ENCODE measurements at places on chromosomes 5 and 9. TPM values are rescaled to one million over a fixed set of nuclear protein-coding genes. Genes with fewer than 3 reads are reported as not detected.

DNA sequence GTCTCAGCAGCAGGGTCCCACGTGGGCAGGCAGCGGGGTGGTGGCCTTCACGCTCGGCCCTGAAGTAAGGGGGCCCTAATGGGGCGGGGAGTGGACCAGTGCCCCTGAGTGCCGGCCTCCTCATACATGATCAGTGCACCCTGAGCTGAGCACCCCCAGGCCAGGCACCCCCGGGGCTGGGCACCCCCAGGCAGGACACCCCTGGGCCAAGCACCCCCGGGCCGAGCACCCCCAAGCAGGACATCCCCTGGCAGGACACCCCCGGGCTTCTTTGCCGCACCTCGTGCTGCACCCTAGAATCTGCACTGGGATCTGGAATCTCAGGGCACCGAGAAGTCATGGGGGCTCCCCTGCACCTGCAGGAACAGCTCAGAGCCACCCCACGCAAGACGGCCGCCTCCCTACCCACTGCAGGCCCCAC is 51.4 kb downstream of the EXD3 start:
- no peak overlapping the region for H3K27ac ChIP-seq
- no peaks in the 10 kb centered on the region for H3K27me3 ChIP-seq
- H3K4me1 ChIP-seq = no peaks in the 10 kb centered on the region
- no peaks in the 10 kb centered on the region for H3K36me3 ChIP-seq
- no peak overlapping the region for H3K4me3 ChIP-seq
- no peak for DNase-seq

The RMRP gene
- total RNA-seq = 30,969 TPM

The PRUNE2 gene
- total RNA-seq = 0.59 TPM

- peak overlapping the region; percentile 93 for H3K4me3 ChIP-seq
- peaks cover 3% of the 10 kb centered on the region for H3K4me1 ChIP-seq
- H3K27me3 ChIP-seq = no peaks in the 10 kb centered on the region
- H3K36me3 ChIP-seq = peaks cover 2% of the 10 kb centered on the region
- H3K27ac ChIP-seq = peak overlapping the region; percentile 45
These were observed 599 bp upstream of the MOCS2 start for GRCh38 chr5:53110156-53110555.

The MCIDAS gene
- total RNA-seq = 6.4 TPM

DNA sequence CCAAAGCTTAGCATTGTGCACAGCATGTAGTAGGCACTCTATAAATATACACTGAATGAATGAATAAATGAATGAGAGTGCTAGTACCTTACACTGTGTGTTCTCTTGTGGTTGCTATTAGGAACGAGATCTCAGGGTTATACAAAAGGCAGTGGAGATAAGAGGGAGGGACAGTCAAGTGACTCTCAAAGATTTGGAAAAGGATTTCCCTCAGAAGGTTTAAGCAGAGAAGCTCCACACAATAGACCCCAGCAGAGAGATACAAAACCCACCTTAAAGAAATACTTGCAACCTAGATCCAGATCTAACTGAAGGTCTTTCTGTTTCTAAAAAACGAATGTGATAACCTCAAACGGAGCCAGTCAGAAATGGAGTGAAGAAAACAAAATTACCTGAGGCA is 11.8 kb upstream of the EFNA5 start:
- no peak overlapping the region for H3K27ac ChIP-seq
- H3K27me3 ChIP-seq = no peaks in the 10 kb centered on the region
- no peak for DNase-seq
- no peaks in the 10 kb centered on the region for H3K4me1 ChIP-seq

DNA sequence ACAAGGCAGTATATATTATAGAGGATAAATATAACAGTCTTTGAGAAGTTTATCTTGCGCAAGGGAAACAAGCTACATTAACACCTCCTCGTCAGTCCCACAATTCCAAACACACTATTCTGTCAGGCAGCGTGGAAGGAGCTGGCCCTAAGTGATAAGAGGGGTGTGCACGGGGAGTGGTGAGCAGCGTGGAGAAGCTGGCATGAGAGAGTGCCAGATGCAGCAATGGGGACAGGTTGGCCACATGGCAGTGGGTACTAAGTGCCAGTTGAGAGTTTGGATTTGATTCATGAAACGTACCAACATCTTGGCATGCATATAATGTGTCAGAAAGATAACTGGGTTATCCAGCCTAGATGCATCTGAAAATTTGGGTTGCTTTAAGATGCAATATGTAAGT is 460.2 kb downstream of the ICE1 start:
- no peak overlapping the region for H3K27ac ChIP-seq
- no peaks in the 10 kb centered on the region for H3K27me3 ChIP-seq
- no peak for DNase-seq
- no peak overlapping the region for H3K4me3 ChIP-seq

GRCh38 chr5:53877243-53877642 is 316.8 kb downstream of the NDUFS4 start:
- H3K27ac ChIP-seq = no peak overlapping the region
- no peaks in the 10 kb centered on the region for H3K36me3 ChIP-seq
- H3K4me1 ChIP-seq = no peaks in the 10 kb centered on the region

The SEMA4D gene
- total RNA-seq = 32.0 TPM

The ZBTB26 gene
- 5.5 TPM for total RNA-seq

DNA sequence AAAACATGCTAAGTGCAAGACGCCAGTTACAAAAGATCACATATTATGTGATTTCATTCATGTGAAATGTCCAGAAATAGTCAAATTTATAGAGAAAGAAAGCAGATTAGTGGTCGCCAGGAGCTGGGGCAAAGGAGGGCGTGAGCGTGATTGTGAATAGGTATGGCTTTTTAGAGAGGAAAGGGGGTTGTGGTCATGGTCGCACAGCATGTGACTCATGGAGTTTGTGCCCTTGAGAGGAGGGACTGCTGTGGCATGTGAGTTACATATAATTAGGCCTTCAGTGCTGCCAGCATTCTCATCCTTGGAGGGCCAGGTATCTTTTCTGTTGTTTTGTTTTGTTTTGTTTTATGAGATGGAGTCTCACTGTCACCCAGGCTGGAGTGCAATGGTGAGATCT is 21.2 kb upstream of the MARCHF6 start:
- no peak overlapping the region for H3K27ac ChIP-seq
- no peak for DNase-seq
- H3K4me3 ChIP-seq = no peak overlapping the region
- H3K4me1 ChIP-seq = no peaks in the 10 kb centered on the region
- H3K36me3 ChIP-seq = no peaks in the 10 kb centered on the region
- H3K27me3 ChIP-seq = peaks cover 6% of the 10 kb centered on the region

The SHC3 gene
- 0.27 TPM for total RNA-seq

The MARVELD2 gene
- total RNA-seq = 21.6 TPM

- H3K4me3 ChIP-seq = no peak overlapping the region
- H3K27ac ChIP-seq = no peak overlapping the region
- no peaks in the 10 kb centered on the region for H3K36me3 ChIP-seq
- DNase-seq = no peak
These were observed 31.1 kb downstream of the SLC35A4 start for GRCh38 chr5:140595538-140596300.

The INSL6 gene
- total RNA-seq = not detected

GRCh38 chr5:14663734-14664269 is 716 bp upstream of the OTULIN start:
- H3K4me3 ChIP-seq = peak overlapping the region; percentile 80
- DNase-seq = no peak
- no peaks in the 10 kb centered on the region for H3K36me3 ChIP-seq
- H3K4me1 ChIP-seq = peaks cover 12% of the 10 kb centered on the region

- H3K27ac ChIP-seq = peak overlapping the region; percentile 88
- H3K27me3 ChIP-seq = no peaks in the 10 kb centered on the region
- H3K4me3 ChIP-seq = peak overlapping the region; percentile 46
- no peak for DNase-seq
- peaks cover 77% of the 10 kb centered on the region for H3K4me1 ChIP-seq
These were observed 3.1 kb downstream of the CXXC5 start for GRCh38 chr5:139651043-139651834.

The GCNT4 gene
- 0.07 TPM for total RNA-seq

The COL15A1 gene
- total RNA-seq = 0.15 TPM

- H3K4me1 ChIP-seq = peaks cover 8% of the 10 kb centered on the region
- H3K27ac ChIP-seq = no peak overlapping the region
- H3K27me3 ChIP-seq = no peaks in the 10 kb centered on the region
- no peak overlapping the region for H3K4me3 ChIP-seq
- no peak for DNase-seq
These were observed 63.6 kb downstream of the FRMD3 start for GRCh38 chr9:83474631-83475030.

The ADAMTS2 gene
- 3.9 TPM for total RNA-seq

- H3K4me3 ChIP-seq = no peak overlapping the region
- DNase-seq = no peak
- H3K4me1 ChIP-seq = peaks cover 100% of the 10 kb centered on the region
- no peaks in the 10 kb centered on the region for H3K27me3 ChIP-seq
- no peaks in the 10 kb centered on the region for H3K36me3 ChIP-seq
These were observed 8.3 kb upstream of the CXXC5 start for GRCh38 chr5:139639619-139640380.

DNA sequence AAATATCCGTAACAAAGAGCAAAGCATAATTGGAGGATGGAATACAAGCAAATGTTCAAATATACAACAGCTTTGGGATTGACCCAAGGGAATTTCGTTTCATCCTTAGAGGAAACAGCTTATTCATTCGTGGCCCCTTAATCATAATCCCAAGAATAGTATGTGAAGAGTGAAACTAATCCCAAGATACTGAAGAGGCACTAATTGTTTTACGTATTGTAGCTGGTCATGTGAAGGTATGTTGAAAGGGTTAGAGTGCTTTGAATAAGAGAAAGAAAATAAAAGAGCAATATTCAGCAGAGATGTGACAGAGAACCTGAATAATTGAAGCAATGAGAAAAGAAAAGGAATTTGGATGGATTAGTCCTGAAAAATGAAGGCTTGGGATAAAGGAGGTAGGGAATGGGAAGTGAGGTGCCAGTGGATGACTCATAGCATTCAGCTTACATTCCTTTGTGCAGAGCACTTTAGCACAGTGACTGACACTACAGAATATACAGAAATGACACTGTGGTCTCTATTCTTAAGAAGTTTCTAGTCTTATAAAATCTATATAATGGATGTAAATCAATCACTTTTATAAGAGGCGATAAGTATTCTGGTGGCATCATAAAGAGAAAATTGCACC is 221.9 kb downstream of the TLR4 start:
- H3K36me3 ChIP-seq = no peaks in the 10 kb centered on the region
- no peaks in the 10 kb centered on the region for H3K27me3 ChIP-seq
- DNase-seq = no peak
- H3K4me1 ChIP-seq = no peaks in the 10 kb centered on the region
- H3K27ac ChIP-seq = no peak overlapping the region

DNA sequence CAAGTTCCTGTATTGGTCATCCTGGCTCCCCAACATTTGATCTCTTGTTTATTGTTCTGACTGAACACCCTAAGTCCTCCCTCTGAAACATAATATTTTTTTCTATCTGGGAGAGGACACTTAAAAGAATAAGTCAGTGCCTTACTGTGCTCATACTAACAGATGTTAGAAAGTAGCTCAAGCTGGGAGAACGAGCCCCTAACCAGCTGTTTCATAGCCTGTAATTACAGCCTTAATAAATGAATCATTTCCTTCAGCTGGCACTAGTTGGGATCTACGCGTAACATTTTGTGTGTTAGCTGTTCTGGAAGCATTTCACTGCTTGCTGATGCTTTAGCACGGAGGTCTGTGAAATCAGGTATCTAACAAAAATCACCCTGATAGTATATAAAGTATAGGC is 345.9 kb upstream of the RIOK2 start:
- no peak overlapping the region for H3K4me3 ChIP-seq
- no peak for DNase-seq
- H3K27ac ChIP-seq = no peak overlapping the region
- no peaks in the 10 kb centered on the region for H3K4me1 ChIP-seq
- no peaks in the 10 kb centered on the region for H3K27me3 ChIP-seq

The PRELID2 gene
- total RNA-seq = 20.1 TPM

The PCDHA7 gene
- total RNA-seq = not detected

The PCDHGB6 gene
- total RNA-seq = 0.22 TPM

- H3K4me3 ChIP-seq = no peak overlapping the region
- H3K4me1 ChIP-seq = no peaks in the 10 kb centered on the region
- H3K27me3 ChIP-seq = no peaks in the 10 kb centered on the region
- no peak overlapping the region for H3K27ac ChIP-seq
- H3K36me3 ChIP-seq = no peaks in the 10 kb centered on the region
These were observed 115.4 kb downstream of the OXCT1 start for GRCh38 chr5:41754857-41755256.

- H3K27me3 ChIP-seq = no peaks in the 10 kb centered on the region
- no peak overlapping the region for H3K27ac ChIP-seq
- peaks cover 17% of the 10 kb centered on the region for H3K4me1 ChIP-seq
- H3K36me3 ChIP-seq = peaks cover 3% of the 10 kb centered on the region
- H3K4me3 ChIP-seq = no peak overlapping the region
These were observed 121.8 kb downstream of the DROSHA start for GRCh38 chr5:31410089-31410488.

The DBH gene
- not detected for total RNA-seq

The GMCL2 gene
- total RNA-seq = not detected

DNA sequence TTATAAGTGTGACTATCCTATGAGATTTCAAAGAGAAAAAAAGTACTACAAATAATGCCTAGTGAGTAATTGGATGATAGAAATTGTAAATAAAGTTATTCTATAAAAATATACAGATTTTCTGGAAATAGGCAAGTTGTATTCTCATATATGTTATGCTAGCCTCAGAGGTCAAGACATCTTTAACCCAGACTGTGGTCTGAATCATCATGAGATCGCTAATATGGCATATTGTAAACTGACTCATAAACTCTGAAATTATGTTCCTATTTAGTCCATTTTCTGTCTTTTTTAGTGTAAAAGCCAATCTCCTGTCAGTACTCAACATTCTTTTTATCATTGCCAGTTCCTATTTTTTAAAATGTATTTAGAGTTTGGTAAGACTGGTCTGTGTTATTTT is 14.2 kb downstream of the LOX start:
- no peak overlapping the region for H3K4me3 ChIP-seq
- H3K27me3 ChIP-seq = no peaks in the 10 kb centered on the region
- H3K27ac ChIP-seq = no peak overlapping the region
- H3K36me3 ChIP-seq = no peaks in the 10 kb centered on the region
- no peak for DNase-seq

The ISCA1 gene
- total RNA-seq = 25.7 TPM

DNA sequence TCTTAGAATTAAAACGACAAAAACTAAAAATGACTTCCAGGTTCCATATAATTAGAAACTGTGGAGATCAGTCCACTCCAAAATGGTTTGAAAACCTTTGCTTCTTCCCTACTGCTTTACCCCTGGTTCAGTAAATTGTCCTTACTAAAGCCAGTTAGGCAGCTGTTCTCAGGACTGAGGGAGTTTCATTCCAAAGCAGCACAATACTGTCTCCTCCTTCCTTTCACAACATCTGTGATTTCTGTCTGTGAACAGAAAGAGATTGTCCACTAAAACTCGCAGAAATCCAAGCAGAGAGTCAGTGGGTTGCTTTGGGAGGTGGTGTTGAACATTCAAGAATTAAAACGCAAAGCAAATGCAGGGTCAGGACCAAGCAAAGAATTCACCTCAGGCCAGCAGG is 740.8 kb upstream of the ZNF608 start:
- no peaks in the 10 kb centered on the region for H3K27me3 ChIP-seq
- peaks cover 26% of the 10 kb centered on the region for H3K4me1 ChIP-seq
- H3K36me3 ChIP-seq = no peaks in the 10 kb centered on the region
- no peak for DNase-seq

DNA sequence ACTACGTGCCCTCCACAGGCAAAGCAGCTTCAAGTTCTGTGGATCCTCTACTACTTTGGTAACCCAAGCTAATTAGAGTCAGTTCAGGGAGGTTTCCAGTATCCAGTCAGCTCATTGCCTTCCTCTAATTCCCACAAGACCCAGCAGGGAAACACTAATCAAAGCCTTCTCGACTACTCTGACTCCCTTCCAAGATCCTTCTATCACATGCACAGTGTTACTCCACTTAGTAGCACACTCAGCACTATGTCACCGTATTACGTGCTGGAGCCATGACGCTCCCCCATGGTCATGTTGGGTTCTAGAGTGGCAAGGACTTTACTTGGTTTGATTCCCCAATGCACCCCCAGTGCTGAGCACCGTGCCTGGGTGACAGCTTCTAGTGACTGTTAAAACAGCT is 53.0 kb downstream of the DCP2 start:
- peaks cover 10% of the 10 kb centered on the region for H3K4me1 ChIP-seq
- peaks cover 15% of the 10 kb centered on the region for H3K36me3 ChIP-seq
- DNase-seq = no peak
- no peaks in the 10 kb centered on the region for H3K27me3 ChIP-seq

Data from HCT116 (cell line).